ENCODE measurements at places on chromosomes 1 and 21.

GRCh38 chr1:234601301-234602017, 8.5 kb downstream of the IRF2BP2 start:
- peak; percentile 42 for DNase-seq

DNA sequence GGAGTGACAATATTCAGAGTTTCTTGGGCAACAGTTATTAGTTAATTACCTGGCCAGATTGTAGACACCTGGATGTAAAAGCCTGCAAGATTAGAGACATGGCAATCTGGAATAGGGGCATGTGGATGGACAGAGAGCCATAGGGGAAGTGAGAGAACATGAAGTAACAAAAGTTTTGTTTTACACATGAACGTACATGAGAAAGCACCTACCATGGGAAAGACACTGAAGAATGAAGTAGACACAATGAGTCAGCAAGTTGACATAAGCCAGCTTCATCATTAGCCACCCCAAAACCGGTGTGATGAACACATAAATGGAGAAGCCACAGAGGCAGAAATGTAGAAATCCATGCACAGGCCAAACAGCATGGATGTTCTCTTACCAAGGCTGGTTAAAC, 462.1 kb upstream of the C1orf87 start:
- no peak for DNase-seq

GRCh38 chr1:43583058-43583457, 52.4 kb downstream of the PTPRF start:
- DNase-seq = no peak

- DNase-seq = no peak
Measured at GRCh38 chr1:17248781-17249180, at the start of gene PADI3. Gene PADI3, plus strand, starts transcription at chr1:17249098. Its CDS starts 40 bp downstream, at chr1:17249138.

DNA sequence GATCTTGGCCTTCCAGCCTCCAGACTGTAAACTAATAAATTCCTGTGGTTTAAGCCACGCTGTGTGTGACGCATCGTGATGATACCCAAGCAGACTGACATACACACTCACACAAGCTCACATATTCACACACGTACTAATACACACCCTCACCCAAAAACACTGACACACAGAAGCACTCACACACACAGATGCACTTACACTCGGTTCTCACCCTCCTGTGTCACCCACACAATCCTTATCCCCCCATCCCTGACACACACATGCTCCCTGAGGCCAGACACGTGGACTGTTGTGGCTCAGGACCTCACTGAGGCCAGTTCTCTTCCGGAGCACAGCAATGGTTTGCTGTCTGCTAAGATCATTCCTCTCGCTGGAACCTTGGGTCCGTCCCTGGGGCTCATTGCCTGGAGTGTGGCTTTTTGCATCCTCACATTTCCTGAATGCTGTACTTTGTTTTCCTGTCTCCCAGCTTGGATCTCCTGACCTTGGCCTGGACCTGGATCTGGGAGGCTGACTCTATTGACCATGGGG, 76.9 kb upstream of the LYST start:
- no peak for DNase-seq

DNA sequence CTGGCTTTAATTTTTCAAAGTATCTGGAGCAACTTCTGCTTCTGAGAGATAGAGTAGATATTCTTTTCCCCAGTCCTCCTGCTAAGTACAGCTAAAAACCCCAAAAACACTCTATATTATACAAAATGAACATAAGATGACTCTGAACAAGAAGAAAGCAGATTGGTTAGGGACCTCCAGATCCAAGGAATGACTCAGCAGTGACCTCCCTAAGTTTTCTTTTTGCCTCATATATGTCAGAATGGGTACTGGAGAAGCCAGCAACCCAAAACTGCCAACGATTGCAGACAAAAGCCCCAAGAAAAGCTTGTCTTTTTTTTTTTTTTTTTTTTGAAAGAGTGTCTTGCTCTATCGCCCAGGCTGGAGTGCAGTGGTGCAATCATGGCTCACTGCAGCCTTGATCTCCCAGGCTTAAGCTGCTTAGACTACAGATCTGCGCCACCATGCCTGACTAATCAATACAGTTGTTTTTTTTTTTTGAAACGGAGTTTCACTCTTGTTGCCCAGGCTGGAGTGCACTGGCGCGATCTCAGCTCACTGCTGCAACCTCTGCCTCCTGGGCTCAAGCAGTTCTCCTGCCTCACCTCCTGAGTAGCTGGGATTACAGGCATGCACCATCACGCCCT, 22.7 kb downstream of the NDUFS5 start:
- no peak for DNase-seq

GRCh38 chr1:154329551-154330131, 4.3 kb downstream of the ATP8B2 start:
- no peak for DNase-seq

DNA sequence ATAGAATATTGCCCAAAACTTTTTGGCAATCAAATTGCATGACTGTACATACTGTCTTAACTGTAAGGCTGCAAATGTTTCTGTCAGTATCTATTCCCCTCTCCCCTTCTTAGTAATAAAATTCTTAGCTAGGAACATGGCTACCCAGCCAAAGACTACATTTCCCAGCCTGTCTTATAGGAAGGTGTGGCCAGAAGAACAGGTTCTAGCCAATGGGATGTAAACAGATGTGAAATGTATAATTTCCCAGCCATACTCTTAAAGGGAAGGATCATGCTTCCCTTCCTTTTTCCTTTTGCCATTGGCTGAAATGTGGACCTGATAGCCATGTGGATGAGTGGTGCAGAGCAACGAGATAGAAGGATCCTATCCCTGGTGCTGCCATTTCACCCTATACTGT, 7.0 kb upstream of the HIVEP3 start:
- DNase-seq = no peak
